Cerebellar nuclear complex (tissue), 1 donor: ENCODE measurements at places on chromosomes 12 and 14.

- no peak for DNase-seq
Observed at GRCh38 chr14:64919618-64920017, 5.4 kb downstream of the CHURC1 start.

GRCh38 chr12:130552483-130552996, 163.6 kb downstream of the RIMBP2 start:
- no peak for DNase-seq

DNA sequence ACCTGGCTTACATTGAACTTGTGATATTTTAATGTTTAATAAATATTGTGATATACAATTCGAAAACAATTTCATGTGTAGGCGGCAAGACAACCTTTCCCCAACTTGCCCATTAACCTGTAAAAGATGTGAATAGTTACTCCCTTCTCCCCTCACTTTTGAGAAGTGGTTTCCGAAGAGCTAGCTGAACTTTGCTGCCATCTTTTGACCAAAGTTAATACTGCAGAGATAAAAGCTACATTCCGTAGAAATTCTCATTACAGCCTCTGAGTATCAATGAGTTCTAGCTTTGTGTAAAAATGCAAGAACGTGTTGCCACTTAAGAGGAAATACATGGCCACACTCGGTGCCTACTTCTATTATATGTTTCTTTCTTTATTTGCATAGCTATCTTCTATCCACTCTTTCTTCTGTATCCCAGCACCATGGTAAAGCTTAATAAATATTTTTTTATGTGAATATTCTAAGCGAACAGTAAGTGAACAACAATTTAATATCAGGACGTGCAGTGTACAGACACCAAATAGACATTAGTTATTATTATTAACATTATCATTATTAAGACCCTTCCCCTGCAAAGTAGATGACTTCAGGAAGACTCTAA, 105.1 kb upstream of the TMEM260 start:
- no peak for DNase-seq

- no peak for DNase-seq
Observed at GRCh38 chr14:84937449-84937848, 592.5 kb upstream of the FLRT2 start.

- DNase-seq, result no peak
Observed at GRCh38 chr14:96991226-96991625, 194.0 kb downstream of the VRK1 start.

DNA sequence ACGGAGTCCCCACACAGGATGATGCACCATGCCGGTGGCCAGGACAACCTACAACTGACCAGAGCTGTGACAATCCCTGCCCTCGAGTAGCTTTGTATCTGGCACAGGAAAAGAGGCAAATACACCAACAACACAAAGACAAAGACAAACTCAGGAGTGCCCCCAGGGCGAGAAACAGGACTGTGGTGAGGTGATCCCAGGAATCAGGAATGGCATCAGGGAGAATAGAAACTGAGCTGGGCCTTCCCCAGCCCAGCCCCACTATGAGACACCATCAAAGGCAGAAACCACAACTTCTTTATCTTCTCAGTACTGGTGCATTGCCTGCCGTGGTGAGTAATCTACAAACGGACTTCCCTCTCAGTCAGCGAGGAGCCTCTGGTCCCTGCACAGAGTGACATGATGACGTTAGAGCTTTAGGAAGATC, 157.7 kb downstream of the TTC7B start:
- DNase-seq, result no peak
